GM04504 (cell line): ENCODE measurements at places on chromosomes 12 and 14.

- peak; percentile 32 for DNase-seq
These were observed 95.2 kb upstream of the PCED1B start for GRCh38 chr12:46983959-46984841.

- DNase-seq: no peak
These were observed 13.9 kb upstream of the MYL2 start for GRCh38 chr12:110934093-110934852.

DNA sequence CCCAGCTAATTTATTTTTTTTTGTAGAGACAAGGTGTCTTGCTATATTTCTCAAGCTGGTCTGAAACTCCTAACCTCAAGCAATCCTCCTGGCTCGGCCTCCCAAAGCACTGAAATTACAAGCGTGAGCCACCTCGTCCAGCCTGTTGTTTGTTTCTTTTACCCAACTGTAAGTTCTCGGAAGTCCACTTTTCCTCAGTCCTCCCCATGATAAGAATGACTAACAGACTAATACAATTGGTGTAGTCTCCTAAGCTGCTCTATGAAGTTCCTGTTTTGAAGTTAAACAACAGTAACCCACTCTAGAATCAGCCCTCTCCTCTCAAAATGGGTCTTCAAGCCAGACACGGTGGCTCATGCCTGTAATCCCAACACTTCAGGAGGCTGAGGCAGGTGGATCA, 36.5 kb downstream of the HIGD1C start:
- DNase-seq: no peak

DNA sequence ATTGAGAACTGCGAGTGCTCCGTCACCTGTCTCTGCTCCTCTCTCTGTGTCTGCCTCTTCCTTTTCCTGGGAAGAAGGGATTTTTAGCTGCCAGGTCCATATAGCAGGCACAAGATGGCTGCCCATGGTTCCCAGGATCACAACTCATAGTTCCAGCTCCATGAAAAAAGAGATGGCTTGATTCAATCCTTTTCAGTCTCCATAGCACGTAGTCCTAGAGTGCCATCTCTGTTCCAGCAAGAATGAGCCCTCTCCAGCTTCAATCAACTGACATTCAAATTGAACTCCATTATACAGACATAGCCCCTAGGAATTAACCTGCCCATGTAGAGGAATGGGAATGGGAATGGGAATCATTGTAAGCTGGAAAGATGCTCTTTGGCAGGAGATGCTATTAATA, 34.7 kb upstream of the RTRAF start:
- no peak for DNase-seq

DNA sequence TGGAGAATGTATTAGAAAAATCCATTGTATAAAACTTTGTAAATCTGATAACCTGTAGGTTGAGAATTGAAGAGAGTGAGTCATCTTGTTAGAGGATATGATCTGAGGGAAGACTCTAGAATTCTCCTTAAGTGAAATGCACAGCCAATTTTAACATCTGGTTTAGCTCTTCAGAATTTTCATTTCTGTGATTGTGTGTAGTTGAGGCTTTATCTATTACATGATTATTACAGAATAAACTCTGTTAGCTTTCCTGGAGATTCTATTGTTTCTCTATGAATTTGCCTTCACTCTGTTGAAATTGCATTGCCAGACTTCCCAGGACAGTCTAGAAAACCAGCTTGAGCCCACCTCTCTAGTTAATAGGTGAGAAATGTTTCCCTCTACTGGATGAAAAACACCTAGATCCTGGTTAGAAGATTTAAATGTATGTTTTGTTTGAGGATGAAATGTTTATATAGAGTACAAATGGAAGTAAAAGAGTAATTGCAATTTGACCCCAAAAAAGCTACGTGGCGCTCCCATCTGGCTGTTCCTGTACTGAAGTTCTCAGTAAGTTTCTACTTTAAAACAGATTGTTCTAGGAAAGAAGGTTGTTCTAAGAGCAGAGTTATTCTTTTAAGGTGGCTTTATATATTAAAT, 2.9 kb downstream of the NUDT4 start:
- DNase-seq: no peak

- DNase-seq: no peak
These were observed 32.4 kb downstream of the OAS2 start for GRCh38 chr12:113010701-113011100.

GRCh38 chr14:104137297-104138097, 890 bp upstream of the KIF26A start:
- no peak for DNase-seq

GRCh38 chr14:74525361-74525851, 31.8 kb downstream of the ISCA2 start:
- no peak for DNase-seq

- no peak for DNase-seq
These were observed 905.4 kb downstream of the SLC16A7 start for GRCh38 chr12:60501124-60501729.

DNA sequence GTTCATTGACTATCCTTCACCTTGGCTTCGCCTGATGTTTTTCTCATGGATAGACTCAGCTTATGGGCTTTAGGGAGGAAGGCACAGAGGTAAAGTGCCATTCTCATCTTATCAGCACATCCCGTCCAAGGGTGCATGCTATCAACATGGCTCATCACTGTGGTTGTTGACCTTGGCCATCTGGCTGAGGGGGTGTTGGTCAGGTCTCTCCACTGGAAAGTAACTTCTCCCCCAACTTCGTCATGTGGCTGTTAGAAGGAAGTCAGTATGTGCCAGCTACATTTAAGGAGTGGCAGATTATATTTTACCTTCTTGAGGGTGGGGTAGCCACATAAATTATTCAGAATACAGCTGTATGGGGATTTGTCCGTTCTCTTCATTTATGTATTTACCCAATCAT, 68.9 kb downstream of the EML1 start:
- DNase-seq: no peak

DNA sequence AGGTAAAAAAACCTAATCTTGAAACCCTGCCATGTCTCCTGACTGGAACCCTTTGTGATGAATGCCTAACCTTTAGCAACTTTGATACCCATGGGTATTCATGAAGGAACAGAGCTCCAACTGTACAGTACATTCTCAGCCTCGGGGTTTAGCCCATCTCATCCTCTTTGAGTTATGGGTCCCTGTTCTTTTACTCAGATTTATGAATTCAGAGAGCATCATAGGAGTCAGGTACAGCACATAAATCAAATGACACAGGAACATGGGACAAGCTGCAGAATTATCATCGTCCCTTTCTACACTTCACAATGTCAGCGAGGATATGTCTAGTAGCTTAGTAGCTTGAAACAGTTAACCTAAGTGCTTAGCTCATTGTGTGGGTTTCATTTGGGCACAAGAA, 527.4 kb downstream of the NOVA1 start:
- DNase-seq: no peak

DNA sequence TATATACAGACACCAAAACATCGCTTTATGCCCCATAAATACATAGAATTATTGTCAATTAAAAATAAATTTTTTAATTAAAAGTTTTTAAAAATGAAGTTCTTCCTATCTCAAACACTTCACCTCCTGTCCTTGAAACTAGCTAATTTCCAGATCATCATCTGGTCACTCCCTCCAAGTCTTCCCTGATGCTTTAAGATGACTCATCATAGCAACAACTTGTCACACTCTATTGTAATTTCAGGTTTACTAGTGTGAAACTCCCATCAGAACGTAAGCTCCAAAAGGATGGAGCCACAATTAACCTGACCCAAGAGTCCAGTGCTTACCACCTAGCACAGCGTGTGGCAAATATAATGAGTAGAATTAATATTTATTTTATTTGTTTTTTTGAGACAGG, 16.3 kb downstream of the GXYLT1 start:
- no peak for DNase-seq

DNA sequence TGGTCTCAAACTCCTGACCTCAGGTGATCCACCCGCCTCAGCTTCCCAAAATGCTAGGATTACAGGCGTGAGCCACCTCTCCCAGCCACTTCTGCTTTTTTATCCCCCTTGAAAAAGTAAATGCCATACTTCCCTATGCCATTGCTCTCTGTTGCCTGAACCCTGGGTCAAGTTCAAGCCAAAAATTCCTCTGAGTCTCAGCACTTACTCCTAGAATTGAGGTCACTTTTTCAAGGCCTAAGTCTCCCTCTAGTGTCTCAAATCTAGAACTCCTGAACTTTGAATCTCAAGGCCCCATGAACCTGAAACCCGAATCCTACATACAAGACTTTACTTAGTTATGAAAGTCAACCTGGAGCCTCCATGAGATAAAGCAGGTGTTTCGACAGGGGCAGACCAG, 1.4 kb upstream of the APOBEC1 start:
- peak; percentile 2 for DNase-seq

DNA sequence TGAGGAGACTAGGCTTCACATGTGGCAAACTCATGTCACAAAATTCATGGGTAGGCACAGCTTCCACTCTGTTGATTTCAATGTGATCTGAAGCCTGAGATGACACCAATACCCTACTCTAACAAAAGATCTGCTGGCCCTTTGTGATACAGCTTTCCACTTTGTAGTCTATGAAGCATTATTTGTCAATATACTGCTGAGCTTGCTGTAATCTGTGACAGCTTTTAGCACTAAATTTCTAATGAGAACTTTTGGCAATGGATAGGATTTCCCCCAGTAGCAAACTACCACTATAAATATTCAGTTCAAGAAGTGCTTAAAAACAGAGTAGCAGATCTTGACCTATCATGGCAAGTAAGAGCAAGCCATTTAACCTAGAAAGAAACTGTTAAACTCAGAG, 5.6 kb upstream of the HEATR5A start:
- DNase-seq: no peak

DNA sequence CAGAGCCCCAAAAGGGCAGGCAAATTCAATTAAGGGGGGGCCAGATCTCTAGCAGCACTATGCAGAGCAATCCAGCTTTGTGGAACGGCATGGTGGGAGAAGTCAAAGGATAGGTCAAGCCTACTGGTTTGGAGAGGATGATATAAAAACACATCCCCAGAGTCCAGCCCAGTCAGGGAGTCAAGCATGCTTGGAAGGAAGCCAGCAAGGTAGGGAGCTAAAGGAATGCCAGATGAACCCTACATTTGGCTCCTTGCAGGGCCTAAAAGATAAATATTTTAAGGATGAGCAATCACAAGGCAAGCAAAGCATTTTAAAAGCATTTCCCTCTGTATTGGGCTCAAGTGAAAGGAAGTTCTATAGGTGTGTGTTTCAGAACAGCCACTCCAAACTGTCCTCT, 21.4 kb downstream of the KCTD10 start:
- no peak for DNase-seq

DNA sequence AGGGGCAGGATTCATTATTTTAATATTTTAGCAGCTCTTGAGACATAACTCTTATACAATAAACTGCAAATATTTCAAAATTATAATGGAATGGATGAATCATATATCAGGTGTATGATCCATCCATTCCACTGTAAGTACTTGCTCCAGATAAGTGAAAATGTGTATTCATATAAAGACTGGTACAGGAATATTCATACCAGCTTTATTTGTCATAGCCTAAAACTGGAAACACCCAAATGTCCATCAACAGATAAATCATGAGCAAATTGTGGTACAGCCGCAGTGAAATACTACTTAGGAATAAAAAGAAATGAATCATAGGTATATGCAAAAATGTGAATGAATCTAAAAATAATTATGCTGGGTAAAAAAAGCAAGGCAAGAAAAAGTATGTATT, 263.6 kb upstream of the SYT10 start:
- DNase-seq: no peak
